ENCODE measurements at places on chromosomes 7 and 10.

DNA sequence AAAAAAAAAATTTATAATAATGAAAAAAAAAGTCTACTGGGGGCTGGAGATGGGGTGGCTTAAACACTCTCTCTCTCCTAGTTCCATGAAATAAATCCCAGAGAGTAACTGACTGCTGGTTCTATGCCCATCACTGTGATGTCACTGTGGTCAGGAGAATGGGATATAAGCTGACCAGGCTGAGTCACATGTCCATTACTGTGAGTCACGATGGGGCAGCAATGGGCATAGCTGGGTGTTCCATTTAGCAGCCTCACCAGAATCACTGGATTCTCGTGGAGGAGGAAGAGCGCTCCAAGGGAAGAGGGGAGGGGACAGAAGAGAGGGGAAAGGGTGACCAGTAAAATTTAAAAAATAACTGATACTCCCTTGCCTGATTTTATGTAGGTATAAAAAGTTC lies 37.1 kb downstream of the MASTL start:
- no peak for DNase-seq

GRCh38 chr7:43385309-43385680 lies 197.6 kb upstream of the STK17A start:
- DNase-seq = no peak

- DNase-seq = no peak
Observed at GRCh38 chr10:94902570-94902969, 35.9 kb upstream of the CYP2C9 start.

- DNase-seq = no peak
Observed at GRCh38 chr10:73469579-73469978, 26.2 kb downstream of the PPP3CB start.

- DNase-seq = no peak
Observed at GRCh38 chr7:39073432-39073831, 95.7 kb downstream of the POU6F2 start.

- DNase-seq = no peak
Observed at GRCh38 chr10:42482411-42482810, 156.0 kb downstream of the ZNF33B start.

DNA sequence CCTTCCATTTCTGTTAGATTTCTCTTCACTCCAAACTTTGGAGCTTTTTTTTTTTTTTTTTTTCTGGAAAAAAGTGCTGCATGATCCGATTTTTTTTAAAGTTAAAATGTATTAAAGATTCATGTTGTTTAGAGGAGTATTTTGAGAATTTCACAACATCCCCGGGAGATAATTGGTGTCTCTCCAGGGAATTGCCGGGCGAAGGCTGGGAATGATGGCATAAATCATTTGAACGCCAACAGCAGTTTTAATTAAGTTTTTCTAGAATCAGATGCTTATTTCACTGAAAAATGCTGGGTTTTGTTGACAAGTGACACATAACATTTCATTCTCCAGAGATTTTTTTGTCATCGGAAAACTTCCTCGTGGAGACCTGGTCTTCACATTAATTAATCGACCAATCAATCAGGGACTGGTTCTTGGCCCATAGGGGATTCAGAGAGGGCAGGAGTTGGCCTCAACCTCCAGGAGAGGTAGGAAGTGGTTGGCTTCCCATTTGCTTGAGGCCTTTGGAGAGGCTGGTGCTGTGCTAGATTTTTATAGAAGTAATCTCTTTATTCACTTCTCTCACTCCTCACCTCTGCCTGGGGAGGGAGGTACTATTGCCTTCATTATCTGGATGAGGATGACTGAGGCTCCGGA lies 439.4 kb downstream of the TYW1 start:
- no peak for DNase-seq

DNA sequence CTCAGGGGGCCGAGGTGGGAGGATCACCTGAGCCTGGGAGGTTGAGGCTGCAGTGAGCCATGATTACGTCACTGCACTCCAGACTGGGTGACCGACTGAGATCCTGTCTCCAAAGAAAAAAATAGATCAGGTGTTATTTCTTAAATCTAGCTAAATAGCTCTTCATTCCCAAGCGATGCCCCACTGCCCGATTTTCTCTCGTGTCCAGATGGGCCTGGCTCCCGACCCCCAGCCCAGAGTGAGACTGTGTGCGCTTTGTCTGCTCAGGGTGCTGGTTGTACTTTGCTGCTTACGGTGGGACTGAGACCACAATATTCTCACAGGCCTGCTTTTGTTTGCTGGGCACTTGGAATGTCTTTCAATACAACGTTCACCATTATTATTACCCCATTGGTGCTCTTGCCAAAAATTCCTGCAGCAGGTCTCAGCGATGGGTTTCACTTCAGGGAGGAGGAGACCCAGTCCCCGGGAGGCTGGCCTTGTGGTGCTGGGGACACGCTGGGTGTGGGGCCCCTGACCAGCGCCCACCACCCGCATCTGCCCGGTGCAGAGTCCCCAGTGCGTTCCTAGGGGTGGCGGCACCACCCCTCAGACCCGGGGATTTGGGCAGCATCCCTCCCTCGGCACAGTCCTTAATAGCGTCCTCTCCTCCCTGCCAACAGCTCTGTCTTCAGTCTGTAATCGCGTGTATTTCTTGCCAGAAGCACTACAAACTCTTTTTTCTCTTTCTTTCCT lies 20.4 kb upstream of the DPYSL4 start:
- DNase-seq = no peak

DNA sequence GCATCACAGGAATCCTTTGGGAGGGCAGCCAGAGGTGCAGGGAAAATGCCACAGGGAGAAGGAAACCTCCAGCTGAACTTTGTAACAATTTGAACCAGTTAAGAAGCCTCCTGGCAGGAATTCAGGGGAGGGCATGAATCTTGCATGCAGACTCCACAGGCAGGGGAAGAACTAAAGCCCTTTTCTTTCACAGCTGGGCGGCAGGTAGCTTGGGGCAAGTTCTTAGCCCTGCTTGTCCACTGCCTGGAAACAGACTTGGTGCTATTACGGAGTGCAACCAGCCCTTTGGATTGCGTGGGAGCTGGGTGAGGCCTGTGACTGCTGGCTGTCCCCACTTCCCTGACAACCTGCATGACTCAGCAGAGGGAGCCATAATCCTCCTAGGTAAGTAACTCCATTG lies 51.7 kb upstream of the ADAM12 start:
- DNase-seq = no peak

- no peak for DNase-seq
Observed at GRCh38 chr10:113880236-113880635, 25.8 kb downstream of the NHLRC2 start.

GRCh38 chr10:11024596-11024995 lies 6.9 kb downstream of the CELF2 start:
- no peak for DNase-seq

GRCh38 chr10:55215699-55216098 lies 414.7 kb upstream of the PCDH15 start:
- no peak for DNase-seq

DNA sequence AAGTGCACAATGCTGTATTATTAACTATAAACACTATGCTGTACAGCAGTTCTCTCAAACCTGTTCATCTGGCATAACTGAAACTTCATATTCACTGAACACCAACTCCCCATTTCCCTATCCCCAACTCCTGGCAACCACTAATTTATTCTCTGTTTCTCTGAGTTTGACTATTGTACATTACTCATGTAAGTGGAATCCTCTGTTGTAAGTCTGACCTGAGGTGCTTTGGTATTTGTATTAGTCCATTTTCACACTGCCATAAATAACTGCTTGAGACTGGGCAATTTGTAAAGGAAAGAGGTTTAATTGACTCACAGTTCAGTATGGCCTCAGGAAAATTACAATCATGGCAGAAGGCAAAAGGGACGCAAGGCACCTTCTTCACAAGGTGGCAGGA lies 266.3 kb downstream of the PPP1R3A start:
- no peak for DNase-seq

DNA sequence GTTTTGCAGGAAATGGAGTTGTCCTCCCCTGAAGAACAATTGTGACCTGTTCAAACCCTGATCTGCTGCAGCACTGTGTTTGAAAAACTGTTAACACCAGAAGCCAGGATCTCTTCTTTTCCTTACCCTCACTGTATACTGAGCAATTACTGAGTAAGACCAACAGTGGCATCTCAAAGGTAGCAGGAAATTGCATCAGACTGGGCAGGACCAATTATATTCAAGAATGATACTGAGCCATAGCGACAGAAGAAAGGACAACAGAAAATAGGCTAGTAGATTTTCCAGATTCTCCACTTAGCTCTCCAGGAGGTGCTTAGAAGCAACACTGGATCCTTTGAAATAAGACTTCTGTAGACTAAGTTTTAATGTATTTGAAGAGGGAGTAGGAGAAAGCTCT lies 57.4 kb upstream of the INHBA start:
- no peak for DNase-seq

DNA sequence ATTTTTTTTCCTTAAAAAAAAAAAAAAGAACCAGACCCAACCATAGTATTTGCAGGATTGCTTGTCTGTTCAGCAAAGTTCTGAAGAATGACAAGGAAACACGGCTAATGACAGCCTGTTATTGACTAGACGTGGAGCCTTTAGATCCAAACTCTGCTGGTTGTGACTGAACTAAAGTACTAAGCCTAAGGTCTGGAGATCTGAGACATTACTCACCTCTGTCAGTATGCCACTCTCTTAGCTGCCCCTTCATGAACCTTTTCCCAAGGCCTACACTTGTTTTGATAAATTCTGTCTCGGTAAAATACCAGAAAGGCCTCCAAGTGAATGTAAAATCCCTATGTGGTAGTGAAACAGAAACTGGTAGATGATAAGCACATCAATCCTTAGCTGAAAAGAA lies 101.0 kb downstream of the CABCOCO1 start:
- DNase-seq = no peak

DNA sequence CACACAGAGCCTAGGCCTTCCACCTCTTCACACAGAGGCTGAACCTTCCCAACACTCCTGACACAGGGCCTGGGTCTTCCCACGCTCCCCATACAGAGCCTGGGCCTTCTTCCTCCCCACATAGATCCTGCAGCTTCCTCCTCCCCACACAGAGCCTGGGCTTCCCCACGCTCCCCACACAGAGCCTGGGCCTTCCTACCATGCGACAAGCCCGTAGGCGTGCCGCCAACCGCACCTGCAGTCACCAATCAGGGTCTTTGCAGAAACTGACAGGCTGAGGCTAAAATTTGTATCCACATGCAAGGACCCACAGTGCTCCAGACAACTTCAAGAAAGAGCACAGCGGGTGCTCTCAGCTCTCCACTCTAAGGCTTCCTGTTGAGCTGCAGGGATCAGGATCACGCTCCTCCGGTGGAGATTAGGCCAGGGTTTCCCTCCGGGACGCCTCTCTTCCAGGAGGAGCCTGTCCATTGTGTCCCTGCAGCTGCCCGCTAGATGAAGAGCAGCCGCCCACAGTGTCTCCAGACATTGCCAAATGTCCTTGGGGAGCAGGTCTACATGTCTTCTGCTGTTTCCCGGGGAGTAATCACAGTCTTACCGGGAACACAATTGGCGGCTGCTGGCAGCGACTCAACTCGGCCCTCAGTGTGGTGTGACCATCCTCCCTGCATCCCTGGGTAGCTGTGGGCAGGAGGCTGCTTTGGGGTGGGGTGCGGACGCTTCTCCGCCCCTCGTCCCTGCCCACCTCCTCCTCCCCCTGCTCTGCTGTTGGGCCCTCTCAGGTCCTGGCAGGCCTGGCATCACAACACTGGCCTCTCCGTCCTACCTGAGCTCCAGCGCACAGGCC lies 9.7 kb downstream of the CFAP46 start:
- DNase-seq = no peak

- DNase-seq = no peak
Observed at GRCh38 chr7:11210374-11210773, 236.7 kb downstream of the PHF14 start.

DNA sequence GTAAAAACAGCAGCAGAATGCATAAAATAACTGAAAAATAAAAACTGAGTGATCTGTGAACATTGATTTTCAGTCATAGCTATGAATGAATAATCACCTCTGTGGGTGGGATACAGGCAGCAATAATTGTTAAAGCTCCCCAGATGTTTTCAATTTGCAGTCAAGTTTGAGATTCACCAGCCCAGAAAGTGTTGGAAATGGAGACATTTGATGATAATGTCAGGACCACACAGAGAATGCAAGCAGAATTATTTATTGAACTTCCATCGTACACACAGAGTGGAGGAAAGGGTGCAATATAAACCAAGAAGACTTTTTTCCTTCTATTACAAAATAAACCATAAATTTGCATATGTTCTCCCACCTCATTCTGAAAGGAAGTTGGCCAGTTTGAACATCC lies 601.7 kb downstream of the ANKRD7 start:
- no peak for DNase-seq

- no peak for DNase-seq
Observed at GRCh38 chr7:137572056-137572784, 228.7 kb upstream of the PTN start.

GRCh38 chr7:89837515-89837914 lies 316.8 kb upstream of the STEAP1 start:
- no peak for DNase-seq

- DNase-seq = no peak
Observed at GRCh38 chr7:139949629-139950028, 113.1 kb downstream of the PARP12 start.

DNA sequence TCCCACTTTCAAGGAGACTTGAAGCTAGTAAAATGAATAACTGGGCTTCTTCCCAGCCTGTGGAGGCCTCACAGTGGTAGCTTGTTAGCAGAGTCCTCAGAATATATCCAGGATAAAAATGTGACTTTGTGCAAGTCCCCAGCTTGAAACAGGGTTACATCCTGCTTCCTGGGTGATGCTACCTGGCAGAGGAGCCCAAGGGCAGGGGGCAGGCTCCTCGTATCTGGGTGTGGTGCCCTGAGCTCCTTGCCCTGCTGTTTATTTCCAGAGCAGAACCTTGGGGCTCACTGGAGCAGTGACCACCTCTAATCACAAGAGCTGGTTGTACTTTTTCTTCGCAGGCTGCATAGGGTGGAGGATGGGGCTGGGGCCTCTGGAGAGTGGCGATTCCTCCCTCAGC lies 94.8 kb downstream of the GRK5 start:
- DNase-seq = no peak
